ENCODE measurements at places on chromosomes 12 and 14.

DNA sequence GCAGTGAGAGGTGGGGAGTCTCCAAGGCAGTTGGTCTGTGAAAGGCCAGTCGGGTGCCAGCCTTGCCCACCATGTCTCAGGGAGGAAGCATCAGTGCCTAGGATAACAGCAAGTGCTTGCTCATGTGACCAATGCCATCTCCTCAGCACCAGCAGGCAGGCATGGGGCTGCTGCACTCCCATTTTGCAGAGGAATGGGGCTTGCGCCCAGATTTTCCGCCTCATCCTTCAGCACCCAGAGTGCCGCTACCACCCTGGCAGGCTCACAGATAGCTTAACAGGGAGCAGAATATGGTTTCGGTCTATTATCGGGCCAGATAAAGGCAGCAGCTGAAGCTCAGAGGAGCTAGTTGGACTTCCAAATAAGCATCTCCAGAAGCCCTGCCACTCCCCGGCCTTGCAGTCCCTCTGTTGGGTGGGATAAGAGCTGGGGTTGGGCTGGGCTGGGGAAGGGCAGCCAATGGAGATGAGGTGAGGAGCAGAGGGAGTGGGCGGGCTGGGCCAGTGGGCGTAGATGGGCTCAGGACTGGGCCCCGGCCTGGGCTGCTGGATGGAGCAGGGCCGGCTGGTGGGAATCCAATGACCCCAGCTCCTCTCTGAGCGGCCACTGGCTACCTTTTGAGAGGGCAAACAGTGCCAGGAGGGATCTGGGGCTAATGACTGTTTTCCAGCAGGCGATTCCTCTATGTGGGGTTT is 8.4 kb upstream of the KRT80 start:
- DNase-seq = no peak

- no peak for DNase-seq
These were observed 117.3 kb upstream of the LMNTD1 start for GRCh38 chr12:25670076-25671055.

DNA sequence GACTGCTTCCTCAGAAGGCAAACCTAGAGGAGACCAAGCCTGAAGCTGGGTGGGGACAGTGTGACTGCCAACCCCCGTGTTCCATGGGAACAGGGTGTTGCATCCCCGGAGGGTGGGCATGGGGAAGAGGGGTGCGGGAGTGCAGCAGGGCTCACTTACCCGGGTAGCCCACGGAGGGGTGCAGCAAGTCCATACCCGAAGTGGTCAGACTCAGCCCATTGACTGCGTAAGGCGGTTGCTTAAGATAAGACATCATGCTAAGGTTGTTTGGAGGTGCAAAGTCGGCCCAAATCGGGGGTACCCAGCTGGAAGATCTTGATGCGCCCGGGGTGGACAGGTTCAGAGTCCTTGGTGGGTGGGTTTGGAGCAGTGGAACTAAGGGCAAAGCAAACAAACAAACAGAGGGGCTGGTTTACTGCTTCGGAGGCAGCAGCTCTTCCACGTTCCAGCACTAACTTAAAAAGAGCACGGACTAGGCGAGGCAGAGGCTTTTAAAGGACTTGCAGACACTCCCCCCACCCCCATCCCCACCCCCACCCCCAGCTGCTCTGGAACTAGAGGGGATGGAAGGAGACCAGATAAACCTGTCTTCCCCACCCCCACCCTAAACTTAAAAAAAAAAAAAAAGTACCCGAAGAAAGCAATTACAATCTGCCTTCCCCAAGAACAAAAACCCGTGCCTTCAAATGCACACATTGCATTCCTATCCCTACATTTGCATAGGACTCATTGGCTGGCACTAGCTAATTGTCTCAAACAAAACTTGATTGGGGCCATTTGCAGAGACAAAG is 4.9 kb downstream of the OTX2 start:
- no peak for DNase-seq

DNA sequence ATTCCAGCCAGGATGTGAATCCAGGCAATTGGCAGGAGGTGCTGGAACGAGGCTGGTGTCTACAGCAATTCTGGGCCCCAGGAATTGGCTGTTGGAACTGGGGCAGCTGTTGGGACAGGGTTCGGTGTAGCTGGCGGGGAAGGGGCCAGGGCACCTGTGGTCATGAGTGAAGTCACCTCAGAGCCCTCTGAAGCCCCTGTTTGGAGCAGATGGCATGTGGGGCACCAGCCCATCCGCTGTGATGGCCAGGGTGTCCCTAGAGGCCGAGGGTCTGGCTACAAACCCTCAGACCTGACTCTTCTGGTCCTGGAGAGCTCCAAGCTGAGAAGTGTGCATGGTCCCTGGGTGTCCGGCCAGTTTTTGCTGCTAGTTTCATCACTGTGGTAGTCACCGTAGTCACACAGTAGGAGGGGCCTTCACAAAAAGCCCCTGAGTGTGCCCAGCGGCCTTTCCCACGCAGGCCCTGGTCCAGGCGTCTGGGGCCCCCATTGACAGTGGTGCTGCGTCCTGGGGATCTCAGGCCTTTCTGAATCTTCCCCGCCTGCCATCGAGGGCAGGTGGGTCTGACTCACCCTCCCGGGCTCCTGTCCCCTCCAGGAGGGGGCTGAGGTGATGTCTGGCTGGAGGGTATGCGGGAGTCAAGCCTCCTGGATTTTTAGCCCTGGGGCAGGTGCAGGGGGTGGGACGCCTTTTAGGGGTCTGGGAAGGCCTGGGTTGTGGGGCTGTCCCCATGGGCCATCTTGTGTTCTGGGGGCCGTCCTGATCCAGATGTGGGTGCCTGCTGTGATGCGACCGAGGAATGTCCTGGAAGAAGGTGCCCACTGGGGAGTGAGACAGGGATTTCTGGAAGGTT is 368.0 kb downstream of the TMEM121 start:
- DNase-seq = no peak

DNA sequence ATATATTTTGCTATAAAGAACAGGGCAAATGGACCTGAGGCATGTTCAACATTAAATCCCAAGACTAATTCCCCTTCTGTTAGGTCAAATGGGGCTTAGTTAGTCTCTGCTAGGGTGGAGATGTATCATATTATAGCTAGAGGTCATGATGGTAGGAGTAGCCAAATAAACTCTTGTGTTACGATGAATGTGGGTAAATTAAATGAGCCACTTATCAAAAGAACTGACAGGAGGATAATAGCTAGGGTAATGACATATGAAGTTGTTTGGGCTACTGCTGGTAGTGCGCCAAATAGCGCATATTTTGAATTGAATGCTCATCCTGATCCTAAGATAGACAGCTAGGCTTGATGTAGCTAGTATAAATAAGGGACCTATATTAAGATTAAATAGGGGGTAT is 445.0 kb downstream of the GXYLT1 start:
- no peak for DNase-seq

DNA sequence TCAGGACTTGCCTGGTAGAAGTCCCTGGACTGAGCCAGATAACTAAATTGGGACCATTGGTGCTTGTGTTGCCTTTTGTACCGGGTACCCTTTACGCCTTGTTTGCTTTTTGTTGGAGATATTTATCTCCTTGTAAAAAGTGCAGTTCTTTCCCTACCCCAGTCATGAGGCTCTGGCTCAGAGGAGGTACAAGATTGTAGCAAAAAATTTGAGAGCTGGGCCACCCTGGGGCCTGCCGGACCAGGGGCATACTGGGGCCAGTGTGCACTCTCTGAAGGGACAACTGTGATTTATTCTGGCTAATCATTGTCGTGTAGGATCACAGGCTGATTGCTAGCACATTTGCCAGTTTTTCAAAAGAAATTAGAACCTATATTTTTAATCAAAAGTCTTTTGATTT is 13.2 kb downstream of the TPCN1 start:
- no peak for DNase-seq

DNA sequence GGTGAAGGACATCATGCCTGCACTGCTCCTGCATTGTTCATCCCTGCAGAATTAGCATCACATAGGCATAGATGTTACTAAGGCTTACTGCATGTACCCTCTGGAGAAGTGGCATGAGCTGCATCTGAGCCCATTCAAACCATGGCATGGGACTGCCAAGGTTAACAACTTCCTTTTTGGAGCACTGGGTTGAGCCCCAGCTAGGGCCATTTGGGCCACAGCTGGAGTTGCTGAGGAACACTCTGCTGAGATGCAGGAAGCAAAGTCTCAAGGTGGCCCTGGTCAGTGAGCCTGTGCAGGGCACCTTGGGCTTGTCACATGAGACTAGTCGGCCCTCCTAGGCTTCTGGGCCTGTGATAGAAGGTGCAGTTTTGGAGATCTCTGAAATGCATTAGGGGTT is 511.2 kb downstream of the C12orf50 start:
- no peak for DNase-seq

- DNase-seq = no peak
These were observed 165.9 kb upstream of the HMGA2 start for GRCh38 chr12:65658360-65658759.

DNA sequence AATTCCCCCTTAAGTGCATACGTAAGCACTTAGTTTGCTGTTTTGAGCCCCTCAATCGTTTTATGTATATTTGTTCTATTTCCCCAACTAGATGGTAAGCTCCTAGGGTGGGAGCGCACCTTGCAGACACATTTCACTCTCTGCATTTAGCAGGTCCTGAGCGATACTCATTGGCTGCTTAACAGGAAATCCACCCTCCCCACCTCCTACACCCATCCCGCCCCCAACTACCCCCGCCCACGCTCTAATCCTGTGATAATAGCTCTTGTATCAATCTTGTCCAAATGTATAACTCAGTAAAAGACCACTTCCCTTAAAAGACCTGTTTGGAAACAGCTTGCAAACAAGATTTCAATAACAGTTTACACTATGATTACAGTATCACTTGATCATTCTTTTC is 8.1 kb downstream of the LPAR5 start:
- DNase-seq = peak; percentile 50

- no peak for DNase-seq
These were observed 5.0 kb upstream of the CCND2 start for GRCh38 chr12:4268329-4269181.

GRCh38 chr14:92074555-92074954 is 31.8 kb downstream of the ATXN3 start:
- DNase-seq = no peak

DNA sequence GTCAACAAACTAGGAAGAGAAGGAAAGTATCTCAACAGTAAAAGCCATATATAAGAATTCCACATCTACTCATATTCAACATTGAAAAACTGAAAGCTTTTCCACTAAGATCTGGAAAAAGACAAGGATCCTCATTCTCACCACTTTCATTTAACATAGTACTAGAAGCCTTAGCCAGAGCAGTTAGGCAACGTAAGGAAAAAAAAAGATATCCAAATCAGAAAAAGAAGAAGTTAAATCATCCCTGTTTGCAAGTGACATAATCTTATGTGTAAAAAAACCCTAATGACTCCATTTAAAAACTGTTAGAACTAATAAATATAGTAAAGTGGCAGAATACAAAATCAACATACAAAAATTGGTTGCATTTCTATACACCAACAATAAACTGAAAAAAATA is 426.2 kb downstream of the BCAT1 start:
- DNase-seq = no peak

DNA sequence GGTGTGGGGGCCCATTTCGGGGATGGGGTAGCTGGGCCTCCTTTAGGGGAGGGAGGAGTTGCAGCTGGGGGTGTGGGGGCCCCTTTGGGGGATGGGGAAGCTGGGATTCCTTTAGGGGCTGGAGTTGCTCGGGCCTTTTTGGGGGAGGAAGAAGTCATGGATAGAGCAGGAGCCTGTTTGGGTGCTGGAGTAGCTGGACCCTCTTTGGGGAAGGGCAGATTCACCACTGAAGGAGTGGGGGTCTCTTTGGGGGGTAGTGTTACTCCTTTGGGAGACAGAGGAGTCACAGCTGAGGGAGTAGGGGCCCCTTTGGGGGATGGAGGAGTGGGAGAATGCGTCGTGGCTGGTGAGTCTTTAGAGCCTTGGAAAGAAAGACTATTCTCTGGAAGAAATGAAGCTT is 6.5 kb downstream of the NACA start:
- DNase-seq = no peak

DNA sequence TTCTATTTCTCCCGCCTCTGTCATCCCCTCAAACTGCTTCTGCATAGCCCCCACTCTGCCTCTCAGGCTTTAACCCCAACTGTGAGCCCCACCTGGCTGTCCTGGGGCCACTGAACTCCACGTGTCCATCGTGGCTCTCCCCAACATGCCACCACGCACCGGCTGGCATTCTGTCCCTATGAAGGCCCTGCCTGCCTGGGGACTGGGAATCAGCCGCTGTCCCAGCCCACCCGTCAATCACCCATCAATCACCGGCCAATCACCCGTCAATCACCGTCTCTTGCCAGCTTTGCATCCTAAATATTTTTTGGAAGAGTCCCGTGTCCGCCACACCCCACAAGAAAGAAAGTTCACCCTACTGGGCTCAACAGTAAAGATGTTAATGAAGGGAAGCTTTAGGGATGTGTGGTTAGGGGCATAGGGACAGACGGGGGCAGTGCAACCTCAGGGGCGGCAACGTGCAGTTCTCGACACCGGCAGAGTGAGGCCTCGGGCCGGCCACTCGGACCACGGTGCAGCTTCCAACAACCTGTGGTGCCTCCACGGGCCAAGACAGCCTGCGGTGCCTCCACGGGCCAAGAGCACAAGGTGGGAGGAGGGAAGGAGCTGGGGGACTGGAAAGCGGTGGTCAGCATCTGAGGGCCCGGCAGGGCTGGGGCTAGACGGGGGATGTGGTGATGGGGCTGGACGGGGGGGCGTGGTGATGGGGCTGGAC is 85.6 kb downstream of the GALNT9 start:
- DNase-seq = peak; percentile 20

- DNase-seq = no peak
These were observed 76.3 kb downstream of the GRIP1 start for GRCh38 chr12:66602483-66603143.

GRCh38 chr12:69149270-69149669 is 90.1 kb upstream of the CPSF6 start:
- DNase-seq = no peak

GRCh38 chr14:72962829-72963312 is 36.6 kb downstream of the DCAF4 start:
- DNase-seq = peak; percentile 30

- no peak for DNase-seq
These were observed 35.9 kb upstream of the FOS start for GRCh38 chr14:75242546-75243273.

GRCh38 chr12:88725592-88726143 is 145.4 kb upstream of the KITLG start:
- no peak for DNase-seq

GRCh38 chr12:45575823-45576475 is 153.6 kb upstream of the ARID2 start:
- DNase-seq = no peak

DNA sequence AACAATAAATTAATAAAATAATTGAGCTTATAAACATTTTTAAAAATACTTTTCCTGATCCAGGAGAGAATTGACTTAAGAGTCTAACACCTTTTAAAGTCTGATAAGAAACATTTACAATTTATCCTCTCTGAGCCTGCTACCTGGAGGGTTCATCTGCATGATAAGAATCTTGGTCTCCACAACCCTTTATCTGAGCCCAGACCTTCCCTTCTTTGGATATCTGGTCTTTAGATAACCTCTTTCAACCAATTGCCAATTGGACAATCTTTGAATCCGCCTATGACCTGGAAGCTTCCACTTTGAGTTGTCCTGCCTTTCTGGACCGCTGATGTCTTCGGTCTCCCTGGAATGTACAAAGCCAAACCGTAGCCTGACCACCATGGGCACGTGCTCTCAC is 1393.3 kb upstream of the TMEM132C start:
- no peak for DNase-seq

GRCh38 chr12:95607642-95608041 is 56.4 kb upstream of the USP44 start:
- DNase-seq = no peak
